Stimulated activated CD4-positive, alpha-beta T cell treated with anti-CD3 and anti-CD28 coated beads, TNF-alpha, amount 100 ng/mL, for 24 hours (primary cell): ENCODE measurements at places on chromosomes 1 and 21.

- no peak for DNase-seq
Measured at GRCh38 chr1:110309139-110309538, 30.0 kb upstream of the RBM15 start.

DNA sequence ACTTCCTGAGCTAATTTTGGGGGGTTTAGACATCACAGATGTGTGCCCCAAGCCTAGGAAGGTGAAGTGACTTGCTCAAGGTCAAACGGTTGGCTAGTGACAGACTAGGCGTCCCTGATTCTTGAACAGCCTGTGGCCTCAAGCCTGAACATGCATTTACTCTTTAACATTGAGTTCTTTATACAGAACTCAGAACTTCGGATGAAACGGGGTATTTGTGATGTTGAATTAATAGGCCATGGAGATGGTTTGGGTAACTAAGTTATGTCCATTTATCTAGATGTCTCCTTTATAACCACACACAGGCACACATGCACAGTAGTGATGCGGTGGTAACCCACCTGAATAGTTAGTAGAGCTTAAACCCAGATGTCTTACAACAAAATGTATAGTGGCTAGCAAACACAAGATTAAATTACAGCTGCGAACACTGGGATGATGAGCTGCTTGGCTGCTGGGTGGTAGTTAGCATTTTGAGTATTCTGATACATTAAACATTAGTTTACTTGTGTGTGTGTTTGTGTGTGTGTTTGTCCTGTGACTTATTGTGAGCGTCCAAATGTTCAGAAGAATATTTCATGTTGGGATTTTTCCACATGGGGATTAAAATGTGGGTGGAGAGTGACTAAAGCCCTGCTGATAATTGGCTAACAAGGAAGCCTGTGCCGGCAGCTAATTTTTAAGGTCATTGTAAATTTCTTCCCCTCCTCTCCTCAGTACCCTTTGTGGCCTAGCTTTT lies 2.3 kb downstream of the ATP1A1 start:
- no peak for DNase-seq

DNA sequence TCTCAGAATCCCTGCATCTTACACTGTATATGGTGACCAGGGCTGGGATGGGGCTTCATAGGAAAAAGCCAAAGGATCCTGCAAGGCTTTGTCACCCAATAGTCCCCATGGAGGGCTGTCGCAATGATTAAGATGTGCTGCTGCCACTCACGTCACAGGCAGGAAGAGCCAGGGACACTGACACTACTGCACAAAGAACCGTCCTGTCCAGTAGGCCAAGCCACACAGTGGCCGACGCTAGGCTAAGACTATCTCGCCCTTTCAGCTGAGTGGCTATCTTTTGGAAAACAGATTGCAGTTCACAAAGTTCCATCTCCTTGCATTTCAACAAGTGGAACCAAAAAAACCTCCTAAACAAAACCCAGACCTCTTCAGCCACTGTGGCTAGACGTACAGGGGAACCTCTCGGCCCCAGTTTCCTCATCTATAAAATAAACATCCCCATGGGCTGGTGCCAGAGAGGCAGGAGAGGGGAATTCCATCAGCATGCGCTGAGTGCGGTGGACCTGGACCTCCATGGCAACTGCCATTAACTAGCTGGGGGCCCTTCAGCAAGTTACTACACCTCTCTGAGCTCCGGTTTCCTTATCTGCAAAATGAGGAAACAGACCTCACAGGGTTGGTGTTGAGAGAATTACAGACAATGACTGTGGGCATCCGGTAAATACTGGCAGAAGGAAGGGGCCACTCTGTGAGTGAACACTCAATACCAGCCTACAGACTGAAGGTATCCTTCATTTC lies 8.7 kb downstream of the CAPZB start:
- DNase-seq, result no peak

- DNase-seq, result no peak
Measured at GRCh38 chr1:34831721-34832246, 27.8 kb downstream of the SMIM12 start.

DNA sequence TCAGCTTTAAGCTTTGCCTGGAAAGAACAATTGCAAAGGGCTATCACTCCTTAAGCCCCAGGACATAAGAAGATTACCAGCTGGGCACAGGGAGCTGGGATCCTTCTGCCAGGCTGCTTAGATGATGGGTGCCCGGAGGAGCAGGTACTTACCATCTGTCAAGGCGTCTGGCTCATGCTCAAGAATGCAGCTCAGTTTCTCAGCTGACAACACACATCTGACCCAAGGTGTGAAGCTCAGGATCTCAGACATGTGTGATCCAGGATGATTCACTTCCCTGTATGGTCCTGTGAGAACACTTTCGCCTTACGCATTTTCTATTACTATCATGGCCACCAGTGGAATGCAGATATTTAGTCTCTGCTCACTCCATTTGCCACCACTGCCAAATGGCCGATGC lies 14.7 kb upstream of the DISC1 start:
- DNase-seq, result no peak

GRCh38 chr1:211259638-211260126 lies 516 bp downstream of the RCOR3 start:
- DNase-seq, result peak; percentile 51

DNA sequence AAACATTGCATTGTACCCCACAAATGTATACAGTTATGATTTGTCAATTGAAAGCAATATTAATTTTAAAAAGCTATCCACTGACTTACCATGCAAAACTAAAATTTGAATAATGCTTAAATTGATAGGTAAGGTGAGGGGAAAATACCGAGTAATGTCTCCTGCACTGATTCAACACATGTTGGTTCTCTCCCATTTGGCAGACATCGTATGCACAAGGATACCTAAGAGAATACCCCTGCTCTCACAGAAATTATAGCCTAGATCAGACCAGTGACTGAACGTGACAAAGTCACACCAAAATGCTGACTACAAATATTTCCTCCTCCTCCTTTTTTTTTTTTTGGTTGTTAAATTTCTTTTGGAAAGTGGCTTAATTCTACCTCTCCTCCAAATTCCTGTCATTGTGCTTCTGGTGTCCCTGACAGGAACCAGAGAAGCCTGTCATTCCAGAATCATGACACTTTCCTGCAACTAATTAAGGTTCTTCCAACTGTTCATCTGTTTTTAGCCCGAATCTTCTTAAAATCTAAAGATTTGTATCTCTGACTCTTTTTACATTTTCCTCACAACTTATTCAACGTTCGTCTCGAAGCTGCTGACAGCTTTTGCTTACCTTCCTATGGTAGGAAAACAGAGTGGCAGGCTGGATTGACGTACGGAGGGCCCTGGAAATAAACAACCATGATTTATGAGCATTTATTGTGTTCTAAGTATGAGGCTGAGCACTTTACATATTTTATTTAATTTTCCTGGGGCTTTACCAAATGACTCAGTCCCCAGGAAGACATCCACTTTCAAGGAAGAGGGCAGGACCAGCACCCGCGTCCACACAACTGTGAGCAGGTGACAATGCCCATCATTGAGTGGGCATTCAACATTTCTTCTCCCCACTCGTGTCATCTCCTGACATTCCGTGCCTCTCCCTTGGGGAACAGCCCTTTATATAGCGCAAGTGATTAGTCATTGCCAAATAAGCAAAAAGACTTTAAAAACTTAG lies 57.9 kb upstream of the KCNE2 start:
- DNase-seq, result no peak

DNA sequence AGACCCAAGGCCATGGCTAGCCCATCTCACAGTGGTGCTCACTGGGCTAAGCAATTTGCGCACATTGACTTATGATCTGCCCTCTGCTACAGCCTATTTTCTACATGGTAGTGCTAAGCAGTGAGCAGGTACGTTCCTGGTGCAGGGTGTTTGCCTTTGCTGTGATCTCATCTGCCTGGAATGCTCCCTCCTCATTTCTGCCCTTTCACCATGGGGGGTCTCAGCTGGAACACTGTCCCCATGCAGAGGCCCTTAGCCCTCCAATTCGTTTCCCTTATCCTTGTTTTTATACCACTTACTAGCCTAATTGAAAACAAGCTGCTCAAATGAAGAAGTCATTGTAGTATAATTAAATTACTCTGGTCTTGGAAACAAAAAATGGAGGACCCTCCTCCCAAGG lies 2.0 kb upstream of the B3GALT5 start:
- no peak for DNase-seq

DNA sequence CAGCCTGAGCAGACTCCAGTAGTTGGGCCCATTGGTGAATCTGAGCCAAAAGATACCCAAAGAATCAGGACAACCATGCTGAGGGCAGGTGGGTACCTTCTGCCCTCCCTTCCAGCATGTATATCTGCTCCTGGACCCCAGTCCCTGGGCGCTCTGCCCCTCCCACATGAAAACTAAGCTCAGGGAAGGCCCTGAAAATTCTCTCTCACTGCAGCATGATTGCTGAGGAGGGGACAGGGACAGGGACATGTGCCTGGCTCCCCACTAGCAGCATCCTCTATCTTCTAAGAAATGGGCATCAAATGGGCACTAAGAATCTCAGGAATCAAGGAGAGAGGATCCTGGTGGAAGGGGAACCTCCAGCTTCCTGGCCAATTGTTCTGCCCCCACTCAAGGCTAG lies 446.0 kb downstream of the MATN1 start:
- no peak for DNase-seq

- no peak for DNase-seq
Measured at GRCh38 chr1:219574484-219575087, 38.3 kb downstream of the ZC3H11B start.

DNA sequence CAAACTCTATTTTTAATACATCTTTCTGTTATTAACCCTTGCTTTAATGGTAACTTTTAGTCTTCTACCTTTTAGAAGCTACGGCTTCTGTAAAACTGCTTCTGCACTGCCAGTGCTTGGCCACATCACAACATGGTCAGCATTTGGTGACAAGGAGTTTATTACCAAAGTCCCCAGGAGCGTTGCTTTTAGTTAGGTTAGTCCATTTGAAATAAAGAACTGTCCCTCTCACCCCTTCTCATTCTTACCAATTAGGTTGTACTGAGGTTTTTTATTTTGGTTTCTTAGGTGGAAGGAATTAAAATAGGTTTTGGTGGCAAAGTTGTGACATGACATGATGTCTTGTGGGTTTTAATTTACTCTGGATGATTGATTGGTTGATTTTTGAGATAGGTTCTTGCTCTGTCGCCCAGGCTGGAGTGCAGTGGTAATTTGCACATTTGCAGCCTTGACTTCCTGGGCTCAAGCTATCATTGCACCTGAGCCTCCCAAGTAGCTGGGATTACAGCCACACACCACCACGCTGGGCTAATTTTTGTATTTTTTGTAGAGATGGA lies 39.2 kb downstream of the SPEN start:
- DNase-seq, result no peak

DNA sequence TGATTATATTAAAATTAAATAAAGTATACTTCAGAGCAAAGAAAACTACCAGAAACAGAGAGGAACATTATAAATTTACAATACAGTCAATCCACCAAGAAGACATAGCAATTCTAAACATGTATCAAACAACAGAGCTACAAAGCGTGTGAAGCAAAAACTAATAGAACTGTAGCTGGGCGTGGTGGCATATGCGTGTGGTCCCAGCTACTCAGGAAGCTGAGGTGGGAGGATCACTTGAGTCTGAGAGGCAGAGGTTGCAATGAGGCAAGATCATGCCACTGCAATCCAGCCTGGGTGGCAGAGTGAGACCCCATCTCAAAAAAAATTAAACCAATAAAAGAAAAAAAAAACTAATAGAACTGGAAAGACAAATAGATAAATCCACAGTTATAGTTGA lies 12.3 kb downstream of the CCDC185 start:
- no peak for DNase-seq

DNA sequence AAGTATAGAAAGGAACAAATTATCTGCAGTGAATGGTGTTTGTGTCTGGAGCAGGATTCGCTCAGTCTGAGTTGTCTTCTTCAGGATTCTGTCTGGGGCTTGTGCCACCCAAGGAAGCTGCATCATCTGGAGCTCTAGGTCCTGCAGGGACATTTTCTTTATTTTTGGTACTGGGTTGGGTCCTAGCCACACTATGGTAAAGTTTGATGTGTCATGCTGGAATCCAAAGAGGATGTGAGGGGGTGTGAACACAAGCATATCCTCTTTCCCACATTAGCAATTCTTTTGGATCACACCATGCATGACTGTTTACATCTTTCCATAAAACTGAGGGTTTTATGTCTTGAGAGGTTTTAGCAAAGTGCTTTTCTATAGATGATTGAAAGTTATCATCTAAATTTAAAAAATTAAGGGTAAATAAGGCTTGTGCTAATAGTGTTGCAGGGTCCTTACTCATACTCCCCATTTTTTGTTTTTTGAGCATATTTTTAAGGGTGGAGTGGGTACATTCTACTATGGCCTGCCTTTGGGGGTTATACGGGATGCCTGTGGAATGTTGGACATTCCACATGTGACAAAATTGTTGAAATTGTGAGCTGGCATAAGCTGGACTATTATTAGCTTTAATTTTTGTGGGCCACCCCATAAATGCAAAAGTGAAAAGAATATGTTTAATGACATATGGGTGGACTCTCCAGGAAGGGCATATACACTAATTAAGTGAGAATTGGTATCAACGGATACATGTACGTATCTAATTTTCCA lies 152.0 kb upstream of the HMCN1 start:
- no peak for DNase-seq

- DNase-seq, result no peak
Measured at GRCh38 chr1:36857754-36858153, 176.6 kb downstream of the GRIK3 start.

DNA sequence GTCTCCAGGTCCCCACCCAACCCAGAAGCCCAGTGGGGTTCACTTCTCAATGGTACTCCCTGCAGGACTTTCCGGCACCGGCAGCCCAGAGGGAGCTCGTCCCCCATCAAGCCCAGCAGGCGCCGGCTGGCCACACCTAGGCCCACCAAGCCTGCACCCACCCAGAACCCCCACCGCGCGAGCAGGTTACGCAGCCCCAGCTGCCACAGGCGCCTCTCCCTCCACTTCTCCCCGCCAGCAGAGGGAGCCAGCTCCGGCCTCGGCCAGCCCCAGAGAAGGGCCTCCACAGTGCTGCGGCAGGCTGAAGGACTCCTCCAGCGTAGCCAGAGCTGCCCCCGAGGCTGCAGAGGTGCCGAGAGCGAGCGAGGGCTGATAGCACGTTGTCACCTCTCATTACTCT lies 722.3 kb downstream of the PLA2G4A start:
- no peak for DNase-seq

DNA sequence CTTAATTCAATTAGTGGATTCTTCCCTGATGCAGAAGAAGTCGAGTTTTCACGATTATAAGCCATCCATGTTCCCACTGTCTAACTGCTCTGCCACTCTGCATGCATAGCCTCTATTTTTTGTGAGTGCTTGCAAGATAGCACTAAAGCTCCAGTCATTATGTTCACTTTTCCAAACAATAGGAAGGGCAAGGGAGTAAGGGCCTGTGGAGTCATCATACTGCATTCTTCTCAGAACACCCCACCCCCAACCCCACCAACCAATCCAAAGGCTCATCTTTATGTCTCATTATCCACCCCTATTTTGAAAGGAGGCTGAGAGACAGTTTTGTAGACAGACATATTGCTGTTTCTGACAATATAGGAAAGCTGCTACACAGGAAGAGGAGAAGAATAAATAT lies 471.7 kb upstream of the ADGRL2 start:
- no peak for DNase-seq
